Activated T-cell treated with anti-CD3 and anti-CD28 coated beads for 24 hours (primary cell): ENCODE measurements at places on chromosomes 11 and 22.

GRCh38 chr22:42679691-42680090, 30.5 kb upstream of the CYB5R3 start:
- no peak for DNase-seq

GRCh38 chr11:99098751-99099150, 78.0 kb downstream of the CNTN5 start:
- DNase-seq = no peak

DNA sequence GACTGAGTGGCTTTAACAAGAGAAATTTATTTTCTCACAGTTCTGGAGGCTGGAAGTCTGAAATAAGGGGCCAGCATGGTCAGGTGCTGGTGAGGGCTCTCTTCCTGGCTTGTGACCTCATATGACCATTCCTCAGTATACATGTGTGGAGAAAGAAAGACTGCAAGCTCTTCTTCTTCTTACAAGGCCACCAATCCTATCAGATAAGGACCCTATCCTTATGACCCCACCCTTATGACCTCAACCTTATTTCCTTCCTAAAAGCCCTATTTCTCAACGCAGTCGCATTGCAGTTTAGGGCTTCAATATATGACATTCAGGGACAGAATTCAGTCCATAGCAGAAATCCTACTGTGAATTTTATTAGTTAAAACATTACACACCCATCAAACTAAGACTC, 124.4 kb upstream of the RAG2 start:
- no peak for DNase-seq

GRCh38 chr11:358129-358800, 11.0 kb upstream of the B4GALNT4 start:
- no peak for DNase-seq

GRCh38 chr11:111327908-111328624, 29.7 kb downstream of the POU2AF3 start:
- no peak for DNase-seq
